Large intestine (tissue), 12 donors: ENCODE measurements at places on chromosomes 1 and 21. TPM values are rescaled to one million over a fixed set of nuclear protein-coding genes. Genes with fewer than 3 reads are reported as not detected.

Gene FASLG
- polyA plus RNA-seq = 1.3 TPM

Gene ASPM
- 10.0 TPM for polyA plus RNA-seq

Gene XKR8
- polyA plus RNA-seq = 7.8 TPM

Gene EGLN1
- 30.4 TPM for polyA plus RNA-seq

Gene ATAD3C
- 1.0 TPM for polyA plus RNA-seq

Gene DSTYK
- 6.0 TPM for polyA plus RNA-seq

Gene VSIG8
- polyA plus RNA-seq = 0.06 TPM

Gene TAGLN2
- 271 TPM for polyA plus RNA-seq

- DNase-seq = no peak
Observed at GRCh38 chr1:167663002-167663772, 33.2 kb downstream of the RCSD1 start.

- DNase-seq = no peak
Observed at GRCh38 chr1:223547316-223548114, 118.0 kb downstream of the CAPN8 start.

DNA sequence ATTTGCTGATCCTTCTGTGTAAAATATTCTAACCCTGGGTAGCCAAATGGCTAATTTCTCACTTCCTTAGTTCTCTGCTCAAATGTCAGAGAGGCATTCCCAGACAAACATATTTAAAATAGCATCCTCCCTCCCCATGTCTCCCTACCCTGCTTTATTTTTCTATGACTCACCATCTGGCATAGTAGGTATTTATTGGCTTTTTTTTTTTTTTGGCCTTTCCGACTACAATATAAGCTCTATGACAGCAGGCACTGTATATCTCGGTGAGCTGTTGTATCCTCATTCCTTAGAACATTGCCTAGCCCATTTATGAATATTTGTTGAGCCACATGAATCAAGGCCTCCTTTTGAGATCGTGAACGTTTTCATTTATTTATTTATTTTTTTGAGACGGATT is 1.5 kb upstream of the NEK7 start:
- DNase-seq = no peak

- DNase-seq = peak; percentile 54
Observed at GRCh38 chr1:41241354-41241748, 755 bp downstream of the SCMH1 start.

- no peak for DNase-seq
Observed at GRCh38 chr1:163290025-163290640, 31.6 kb upstream of the NUF2 start.

DNA sequence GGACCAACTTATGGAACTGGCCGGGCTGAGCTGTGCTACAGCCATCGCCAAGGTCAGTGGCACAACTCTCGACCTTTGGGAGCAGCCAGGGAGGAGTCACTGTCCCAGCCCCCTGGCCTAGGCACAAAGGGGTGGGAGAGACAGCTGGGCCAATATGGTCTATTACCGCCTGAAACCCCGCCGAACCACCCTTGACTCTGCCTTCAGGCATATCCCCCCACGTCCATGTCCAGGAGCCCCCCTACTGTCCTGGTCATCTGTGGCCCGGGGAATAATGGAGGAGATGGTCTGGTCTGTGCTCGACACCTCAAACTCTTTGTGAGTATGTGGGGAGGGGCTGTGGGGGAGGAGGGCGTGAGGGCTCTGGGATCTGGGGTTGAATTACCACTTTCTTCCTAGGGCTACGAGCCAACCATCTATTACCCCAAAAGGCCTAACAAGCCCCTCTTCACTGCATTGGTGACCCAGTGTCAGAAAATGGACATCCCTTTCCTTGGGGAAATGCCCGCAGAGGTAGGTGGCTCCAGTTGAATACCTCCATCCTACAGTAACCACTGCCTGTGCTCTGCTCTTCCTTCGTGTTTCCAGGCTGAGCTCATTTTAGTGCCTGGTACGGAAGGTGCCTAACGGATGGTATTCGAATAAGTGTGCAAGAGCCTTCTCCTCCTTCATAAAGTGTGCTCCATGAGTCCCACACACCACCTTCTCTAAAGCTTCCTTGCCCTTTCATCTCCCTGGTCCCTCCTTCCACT is 758 bp downstream of the NAXE start:
- no peak for DNase-seq

DNA sequence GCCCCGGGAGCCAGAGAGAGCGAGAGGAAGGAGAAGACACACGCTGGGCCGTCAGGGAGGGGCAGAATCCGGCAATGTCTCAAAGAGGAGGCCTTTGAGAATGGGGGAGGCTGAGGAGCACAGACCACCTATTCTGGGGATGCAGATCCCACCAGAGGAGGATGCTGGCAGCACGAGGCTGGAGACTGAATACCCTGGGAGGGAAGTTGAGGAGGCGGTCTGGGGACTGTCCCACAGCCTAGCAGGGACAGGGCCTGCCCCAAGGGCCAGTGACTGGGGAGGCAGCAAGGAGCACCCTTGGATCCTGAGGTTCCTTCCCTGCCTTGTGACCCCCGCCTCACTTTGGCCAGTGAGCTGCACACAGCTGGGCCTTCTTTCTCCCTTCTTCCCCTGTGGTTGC is 49.2 kb downstream of the SLC37A1 start:
- no peak for DNase-seq

DNA sequence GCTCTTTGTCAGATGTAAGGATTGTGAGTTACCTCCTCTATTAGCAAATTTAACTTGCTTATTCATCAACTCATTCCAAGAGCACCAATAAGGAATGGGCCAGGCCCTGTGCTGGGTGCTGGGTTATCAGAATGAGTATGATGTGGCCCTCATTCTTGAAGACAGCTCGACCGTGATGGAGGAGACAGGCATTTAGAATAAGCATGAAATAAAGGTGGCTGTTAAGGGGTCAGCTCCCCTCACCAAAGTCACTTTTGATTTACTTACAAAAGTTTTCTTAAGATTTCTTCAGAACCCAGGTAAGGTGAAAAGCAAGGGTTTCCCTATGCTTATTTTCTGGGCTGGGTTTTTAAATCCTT is 15.3 kb upstream of the PADI1 start:
- no peak for DNase-seq

DNA sequence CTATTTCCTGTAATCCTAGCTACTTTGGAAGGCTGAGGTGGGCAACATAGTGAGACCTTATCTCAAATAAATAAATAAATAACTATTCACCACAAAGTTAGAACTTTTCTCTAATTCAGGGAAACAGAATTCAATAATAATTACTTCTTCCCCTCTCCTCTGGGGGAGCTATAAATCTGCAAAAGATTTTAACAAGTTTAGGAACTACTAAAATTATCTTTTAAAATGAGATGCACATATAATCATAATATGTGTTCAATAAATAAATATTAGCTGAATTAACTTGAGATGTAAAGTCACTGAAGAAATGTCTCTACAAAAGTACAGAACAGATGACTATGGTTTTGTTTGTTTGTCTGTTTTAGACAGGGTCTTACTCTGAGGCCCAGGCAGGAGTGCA is 14.1 kb downstream of the WDR47 start:
- DNase-seq = no peak

DNA sequence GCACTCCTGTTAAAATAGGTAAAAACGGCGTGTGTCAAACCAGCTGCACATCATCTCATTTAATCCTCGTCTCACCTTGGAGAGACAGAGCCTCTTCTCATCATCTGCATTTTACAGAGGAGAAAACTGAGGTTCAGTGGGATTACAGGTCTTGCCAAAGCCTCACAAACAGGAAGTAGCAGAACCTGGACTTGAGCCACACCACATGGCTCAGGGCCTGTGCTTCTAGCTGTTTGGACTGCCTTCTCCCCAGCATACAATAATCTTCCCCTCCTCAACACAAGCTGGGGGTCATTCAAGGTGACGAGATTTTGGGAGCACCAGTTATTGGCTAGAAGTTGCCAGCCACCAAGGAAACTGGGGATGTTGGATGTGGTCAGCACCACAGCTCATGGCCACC is 167.9 kb upstream of the ZC3H12A start:
- DNase-seq = no peak

DNA sequence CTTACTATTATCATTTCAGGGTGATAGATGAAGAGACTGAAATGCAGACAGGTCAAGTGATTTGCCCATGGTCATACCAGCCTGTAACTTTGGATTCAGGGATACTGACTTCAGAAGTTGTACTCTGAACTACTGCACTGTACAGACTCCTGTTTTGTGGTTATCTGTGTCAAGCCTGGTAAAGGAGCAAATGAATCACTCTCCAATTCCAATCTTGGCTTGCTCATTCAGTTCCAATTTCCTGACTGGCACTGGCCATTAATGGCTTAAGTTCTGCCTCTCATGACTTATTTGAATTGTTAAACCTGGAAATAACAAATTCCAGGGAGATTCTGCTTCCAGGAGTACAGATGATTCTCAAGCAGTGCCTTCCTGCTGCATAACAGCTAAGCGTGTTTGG is 45.4 kb upstream of the PLD5 start:
- no peak for DNase-seq

DNA sequence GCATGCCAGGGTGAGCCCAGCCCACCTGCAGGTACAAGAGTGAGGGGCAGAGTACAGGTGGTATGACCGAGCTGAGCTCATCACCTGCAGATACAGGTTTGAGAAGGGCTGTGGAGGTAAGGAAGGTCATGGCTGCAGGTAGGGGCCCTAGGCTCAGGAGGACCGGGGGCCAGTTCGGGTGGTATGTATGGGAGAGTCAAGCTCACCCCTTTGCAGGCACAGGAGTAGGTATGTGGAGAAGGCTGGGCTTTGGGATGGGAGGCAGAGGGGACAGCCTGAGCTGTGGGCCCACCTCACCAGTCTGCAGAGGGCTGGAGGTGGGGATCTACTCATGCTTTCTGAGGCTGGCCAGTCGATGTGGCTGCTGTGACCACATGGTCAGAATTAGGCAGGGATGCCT is 17.2 kb downstream of the PODN start:
- DNase-seq = peak; percentile 24

GRCh38 chr1:31593770-31594632 is 17.7 kb downstream of the TINAGL1 start:
- DNase-seq = peak; percentile 76

DNA sequence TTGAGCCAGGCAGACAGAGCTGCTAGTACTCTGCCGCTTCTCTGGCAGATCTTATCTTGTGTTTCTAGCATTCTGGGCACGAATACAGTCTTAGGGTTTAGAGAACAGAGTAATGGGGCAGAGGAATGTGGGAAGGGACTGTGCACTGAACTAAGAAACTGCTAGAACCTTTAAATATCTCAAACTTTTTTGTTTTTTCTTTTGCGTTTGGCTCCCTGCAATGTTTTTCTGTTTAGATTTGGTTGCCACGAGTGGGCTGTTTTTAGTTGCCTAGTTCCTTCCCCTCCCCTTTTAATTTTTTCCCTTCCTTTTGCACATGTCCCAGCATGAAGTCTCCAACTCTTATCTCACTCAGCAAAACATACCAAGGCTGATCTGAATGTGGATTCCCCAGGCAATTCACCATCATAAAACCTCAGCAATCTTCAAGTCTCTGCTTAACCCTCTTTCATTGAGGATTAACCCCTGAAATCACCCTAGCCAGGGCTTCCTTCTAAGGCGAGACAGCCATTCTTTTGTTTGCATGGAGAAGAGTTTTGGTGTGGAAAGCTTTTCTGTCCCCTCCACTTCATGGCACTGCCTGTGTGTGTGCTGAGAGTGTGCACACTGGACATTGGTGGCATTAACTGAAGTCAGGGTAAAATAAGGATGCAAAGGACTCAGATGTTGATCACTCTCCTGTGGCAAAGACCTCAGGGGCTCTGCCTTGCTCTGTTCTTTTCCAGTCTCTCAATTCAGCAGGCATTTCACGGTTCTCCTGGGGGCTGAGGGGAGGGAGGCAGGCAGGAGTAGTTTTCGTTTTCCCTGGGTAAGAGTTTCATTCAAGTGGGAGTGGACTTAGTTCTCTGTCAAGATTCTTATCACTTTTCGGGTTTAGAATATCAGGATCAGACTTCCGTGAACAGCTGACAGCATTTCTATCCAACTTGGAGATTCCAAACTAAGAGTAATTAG is 2.8 kb upstream of the ATF3 start:
- DNase-seq = peak; percentile 49

DNA sequence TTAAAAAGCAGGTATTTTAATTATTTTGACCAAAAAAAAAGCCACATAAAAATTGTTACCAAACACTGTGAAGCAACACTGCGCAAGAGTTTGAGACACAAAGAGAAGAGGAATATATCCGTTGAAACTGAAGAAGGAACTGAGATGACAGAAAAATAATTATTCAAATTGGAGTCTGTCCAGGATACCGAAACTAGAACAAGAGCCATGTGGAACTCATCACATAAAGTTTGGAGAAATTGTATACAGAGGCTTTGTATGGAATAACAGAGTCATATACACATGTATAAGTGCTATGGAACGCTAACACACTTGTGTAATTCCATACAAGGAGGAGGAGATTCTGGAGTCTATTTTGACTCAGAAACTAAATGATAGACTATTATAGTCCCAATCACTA is 675.1 kb upstream of the ADGRL2 start:
- peak; percentile 19 for DNase-seq

DNA sequence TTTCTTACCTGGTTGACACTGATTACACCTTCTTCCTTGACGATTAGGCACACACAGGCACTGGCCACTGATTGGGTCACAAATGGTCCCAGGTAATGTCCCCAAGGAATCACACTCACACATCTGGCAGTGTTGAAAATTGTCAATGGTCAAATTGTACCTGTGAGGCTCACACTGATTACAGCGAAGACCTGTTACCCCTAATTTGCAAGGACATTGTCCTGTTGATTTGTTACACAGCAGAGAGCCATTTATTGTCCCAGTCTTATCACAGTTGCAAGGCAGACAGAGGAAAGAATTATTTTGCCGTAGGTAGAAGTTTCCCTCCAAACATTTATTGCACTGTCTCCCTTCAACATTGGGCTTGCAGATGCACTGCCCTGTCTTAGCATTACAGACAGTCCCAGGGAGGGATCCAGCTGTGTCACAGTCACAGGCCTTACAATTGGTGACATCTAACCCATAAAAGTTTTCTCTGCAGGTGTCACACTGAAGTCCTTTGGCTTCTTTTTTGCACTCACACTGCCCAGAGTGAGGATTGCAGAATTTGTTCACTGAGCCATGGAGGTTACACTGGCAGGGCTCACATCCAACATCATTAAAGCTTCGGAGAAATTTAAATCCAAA is 176.6 kb downstream of the USH2A start:
- DNase-seq = no peak
